SW 1271 (cell line): ENCODE measurements at places on chromosomes 6 and 20.

GRCh38 chr6:100311707-100312251 is 152.9 kb downstream of the SIM1 start:
- no peak for DNase-seq

DNA sequence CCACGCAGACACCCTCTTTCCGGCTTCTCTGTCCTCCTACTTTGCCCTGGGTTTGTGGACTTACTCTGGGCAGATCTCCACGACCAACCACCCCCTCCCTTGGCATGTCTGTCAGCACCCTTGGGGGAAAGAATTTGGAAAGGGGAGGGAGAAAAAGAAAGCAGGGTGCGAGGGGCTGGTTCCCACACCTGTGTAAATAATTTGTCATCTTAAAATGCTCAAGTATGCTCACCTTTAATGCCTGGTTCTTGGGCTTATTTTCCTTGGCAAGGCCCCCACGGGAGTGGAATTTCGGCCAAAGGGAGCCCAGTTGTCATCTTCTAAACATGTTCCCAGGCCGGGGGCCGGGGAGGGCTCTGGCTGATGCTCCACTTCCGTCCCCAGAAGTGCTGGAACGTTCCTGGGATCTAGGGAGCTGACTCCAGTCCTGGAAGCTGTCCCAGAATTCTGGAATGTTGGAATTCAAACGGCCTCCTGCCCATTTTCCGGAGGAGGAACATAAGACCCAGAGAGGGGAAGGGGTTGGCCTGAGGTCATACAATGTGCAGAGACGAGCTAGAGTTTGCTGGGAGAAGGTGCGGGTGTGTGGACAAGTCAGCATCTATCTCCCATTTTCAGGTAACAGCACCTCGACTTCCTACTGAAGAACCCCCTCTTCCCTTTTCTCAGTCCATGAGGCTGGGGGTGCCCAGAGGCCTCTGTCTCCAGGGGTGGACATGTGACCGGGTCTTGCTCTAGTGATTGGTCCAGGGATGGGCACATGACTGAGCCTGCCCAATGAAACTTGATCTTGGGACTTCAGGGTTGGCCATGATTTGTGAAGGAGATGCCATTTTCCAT is 122.3 kb downstream of the CEBPB start:
- no peak for DNase-seq

DNA sequence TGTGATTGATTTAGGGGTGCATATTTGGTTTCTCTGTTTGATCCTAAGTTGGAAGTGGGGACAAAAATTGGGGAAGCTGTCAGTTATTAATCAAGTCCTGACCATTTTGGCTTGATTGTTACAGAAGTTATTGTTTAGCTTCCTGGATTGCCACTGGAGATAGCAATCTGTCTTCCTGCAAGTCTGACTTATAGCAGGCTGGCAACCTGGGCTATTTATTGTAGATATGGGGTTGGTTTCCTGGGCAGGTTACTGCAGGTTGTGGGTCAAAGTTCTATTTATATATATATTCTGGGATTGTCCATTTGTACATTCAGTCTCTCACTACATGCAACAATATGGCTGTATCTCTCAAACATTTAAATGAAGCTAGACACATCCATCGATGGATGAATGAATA is 17.8 kb downstream of the KCNS1 start:
- no peak for DNase-seq

GRCh38 chr20:10954908-10955580 is 281.2 kb upstream of the JAG1 start:
- DNase-seq = no peak

DNA sequence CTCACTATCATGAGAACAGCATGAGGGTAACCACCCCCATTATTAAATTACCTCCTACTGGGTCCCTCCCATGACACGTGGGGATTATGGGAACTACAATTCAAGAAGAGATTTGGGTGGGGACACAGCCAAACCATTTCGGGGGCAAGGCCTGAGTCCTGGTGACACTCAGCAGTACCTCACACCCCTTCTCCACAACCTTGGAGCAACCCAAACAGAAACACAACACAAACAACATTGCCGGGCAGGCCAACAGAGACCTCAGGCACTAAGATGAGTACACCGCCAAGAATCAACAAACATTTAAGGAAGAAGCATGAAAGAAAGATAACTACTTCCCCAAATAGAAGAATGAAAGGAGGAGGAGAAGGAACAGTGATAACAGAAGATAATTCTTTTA is 16.9 kb downstream of the MOCS1 start:
- no peak for DNase-seq

DNA sequence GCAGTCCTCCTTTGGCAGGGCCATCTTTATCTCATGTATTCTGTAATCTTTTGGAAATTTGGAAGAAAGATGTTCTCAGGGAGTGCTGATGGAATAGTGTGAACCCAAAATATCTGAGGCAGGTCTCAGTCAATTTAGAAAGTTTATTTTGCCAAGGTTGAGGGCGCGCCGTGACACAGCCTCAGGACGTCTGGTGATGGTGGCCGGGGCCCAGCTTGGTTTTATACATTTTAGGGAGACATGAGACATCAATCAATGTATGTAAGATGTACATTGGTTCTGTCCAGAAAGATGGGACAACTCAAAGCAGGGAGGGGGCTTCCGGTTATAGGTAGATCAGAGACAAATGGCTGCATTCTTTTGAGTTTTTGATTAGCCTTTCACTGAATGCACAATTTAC is 89.8 kb downstream of the ERMARD start:
- DNase-seq = no peak
